ENCODE measurements at places on chromosomes 6 and 20.
A peak's percentile ranks its signal among the peaks of the same experiment; 100 is the strongest.

DNA sequence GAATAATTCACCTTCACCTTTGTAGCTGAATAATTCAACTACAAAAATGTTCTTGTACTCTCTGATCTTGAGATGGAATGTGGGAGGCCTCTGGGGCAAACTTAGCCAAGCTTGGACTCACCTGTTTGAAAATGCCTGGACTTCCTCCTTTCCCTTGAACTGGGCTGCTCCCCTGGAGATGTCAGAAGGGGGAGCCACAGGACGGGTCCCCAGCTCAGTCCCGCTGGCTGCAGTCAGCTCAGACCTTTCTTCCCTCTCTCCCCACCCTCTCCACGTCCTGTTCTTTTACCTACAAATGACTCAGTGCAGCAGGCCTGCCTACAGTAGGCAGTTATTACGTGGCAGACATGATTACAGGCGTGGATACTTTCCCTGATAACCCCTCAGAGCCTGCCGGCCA lies 131.5 kb upstream of the RALGAPA2 start:
- no peak for DNase-seq

GRCh38 chr6:137867685-137868509 lies 838 bp downstream of the TNFAIP3 start:
- peak; percentile 35 for DNase-seq

DNA sequence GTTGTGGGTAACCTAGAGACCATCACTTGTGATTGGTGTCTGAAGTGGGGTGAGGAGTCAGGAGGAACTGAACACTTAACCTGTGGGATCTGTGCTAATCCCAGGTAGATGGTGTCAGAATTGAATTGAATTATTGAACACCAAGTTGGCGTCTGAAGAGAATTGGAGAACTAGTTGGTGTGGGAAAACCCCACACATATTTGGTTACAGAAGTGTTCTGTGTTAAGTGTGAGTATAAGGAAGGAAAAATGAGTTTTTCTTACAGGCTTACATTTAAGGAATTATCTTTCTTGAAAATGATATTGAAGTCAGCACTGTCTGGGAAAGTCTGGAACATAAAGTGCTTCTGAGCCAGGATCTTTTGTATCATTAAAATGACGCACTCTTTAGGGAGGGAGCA lies 182.9 kb upstream of the ECI2 start:
- DNase-seq, result no peak

GRCh38 chr20:32959351-32960221 lies 44.6 kb downstream of the SUN5 start:
- DNase-seq, result no peak

GRCh38 chr6:30926644-30927043 lies 5.3 kb downstream of the SFTA2 start:
- no peak for DNase-seq

DNA sequence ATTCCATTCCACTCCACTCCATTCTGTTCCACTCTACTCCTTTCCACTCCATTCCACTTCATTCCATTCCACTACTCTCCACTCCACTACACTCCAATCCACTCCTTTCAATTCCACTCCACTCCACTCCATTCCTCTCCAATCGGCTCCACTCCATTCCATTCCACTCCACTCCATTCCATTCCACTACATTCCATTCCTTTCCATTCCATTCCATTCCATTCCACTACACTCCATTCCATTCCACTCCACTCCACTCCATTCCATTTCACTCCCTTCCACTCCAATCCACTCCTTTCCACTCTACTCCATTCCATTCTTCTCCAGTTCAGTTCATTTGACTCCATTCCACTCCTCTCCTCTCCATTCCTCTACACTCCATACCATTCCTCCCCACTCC lies 26.2 kb upstream of the DEFB125 start:
- DNase-seq, result no peak

GRCh38 chr6:133890711-133891148 lies 1.8 kb downstream of the TCF21 start:
- no peak for DNase-seq

- DNase-seq, result no peak
These were observed 69.3 kb upstream of the ZNFX1 start for GRCh38 chr20:49347156-49347555.

DNA sequence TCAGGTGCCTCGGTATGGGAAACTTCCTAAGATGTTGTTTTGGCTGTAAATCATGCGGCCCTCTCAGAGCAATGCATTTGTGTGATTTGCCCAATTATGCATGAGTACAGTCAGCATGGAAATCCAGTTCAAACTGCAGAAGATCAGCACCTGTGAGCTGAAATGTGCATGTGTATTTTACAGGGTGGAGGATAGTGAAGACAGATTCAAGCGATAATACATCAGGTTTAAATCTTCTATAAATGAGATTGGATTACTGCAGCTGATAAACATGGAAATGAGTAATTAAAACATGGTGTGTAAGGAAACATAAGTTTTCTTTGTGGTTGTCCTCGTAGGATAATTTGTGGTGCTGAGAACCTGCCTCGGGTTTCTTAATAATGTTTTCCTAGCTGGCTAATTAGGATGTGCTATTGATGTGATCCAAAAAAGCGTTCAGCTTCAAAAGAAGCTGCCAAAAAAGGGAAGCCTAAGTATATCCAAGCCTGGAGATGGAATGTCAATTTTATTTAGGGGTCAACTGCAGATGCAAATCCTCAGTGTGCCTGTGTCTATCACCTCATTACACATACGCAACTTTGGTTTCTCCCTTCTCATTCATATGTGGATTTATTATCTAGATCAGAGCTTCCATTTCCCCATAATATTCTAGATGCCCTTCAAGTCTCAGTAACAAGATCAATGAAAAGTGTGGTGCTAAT lies 117.1 kb upstream of the CCDC28A start:
- no peak for DNase-seq

GRCh38 chr6:73640179-73640750 lies 13.5 kb downstream of the SLC17A5 start:
- no peak for DNase-seq

- peak; percentile 87 for DNase-seq
These were observed 37.7 kb upstream of the SASH1 start for GRCh38 chr6:148304976-148305375.

DNA sequence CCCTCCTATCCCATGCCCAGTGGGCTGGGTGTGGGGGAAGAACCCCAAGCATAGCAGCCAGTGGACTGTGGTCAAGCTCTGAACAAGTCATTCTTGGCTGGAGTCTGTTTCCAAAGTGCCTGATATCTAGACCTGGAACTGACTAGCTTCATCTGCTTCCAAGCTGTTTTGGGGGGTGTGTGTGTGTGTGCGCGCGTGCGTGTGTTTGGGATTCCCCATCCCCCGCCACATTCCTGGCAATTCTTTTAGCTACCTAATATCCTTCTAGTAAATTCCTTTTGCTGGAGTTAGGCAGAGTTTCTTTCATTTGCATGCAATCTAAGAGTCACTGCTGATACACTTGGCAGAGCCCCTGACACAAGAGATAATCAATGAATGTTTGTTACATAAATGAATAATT lies 7.8 kb downstream of the PAK5 start:
- DNase-seq, result peak; percentile 3

GRCh38 chr6:90044182-90044832 lies 150.0 kb downstream of the GJA10 start:
- DNase-seq, result no peak

DNA sequence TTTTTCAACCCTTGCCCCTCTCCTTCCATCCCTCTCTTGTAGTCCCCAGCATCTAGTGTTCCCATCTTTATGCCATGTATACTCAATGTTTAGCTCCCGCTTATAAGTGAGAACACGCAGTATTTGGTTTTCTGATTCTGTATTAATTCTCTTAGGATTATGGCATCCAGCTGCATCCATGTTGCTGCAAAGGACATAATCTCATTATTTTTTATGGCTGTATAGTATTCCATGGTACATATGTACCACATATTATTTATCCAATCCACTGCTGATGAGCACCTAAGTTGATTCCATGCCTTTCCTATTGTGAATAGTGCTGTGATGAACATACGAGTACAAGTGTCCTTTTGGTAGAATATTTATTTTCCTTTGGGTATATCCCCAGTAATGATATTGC lies 66.8 kb downstream of the UNC5CL start:
- no peak for DNase-seq

DNA sequence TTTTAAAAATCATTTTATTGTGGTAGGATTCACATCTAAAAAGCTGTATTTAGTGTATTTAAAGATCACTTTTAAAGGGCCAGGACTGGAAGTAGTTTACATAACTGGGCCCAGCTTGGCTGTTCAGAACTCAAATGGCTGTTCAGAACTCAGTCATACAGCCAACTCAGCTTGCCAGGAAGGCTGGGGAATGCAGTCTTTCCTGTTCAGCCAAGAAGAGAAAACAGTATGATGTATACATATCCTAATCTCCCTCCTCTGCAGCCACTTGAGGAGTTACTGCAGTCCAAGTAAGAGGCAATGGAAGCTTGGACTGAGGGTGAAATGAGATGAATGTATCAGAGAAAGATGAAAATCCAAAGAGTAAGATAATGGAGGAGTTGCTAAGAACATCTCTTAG lies 24.6 kb downstream of the DSTN start:
- peak; percentile 58 for DNase-seq

DNA sequence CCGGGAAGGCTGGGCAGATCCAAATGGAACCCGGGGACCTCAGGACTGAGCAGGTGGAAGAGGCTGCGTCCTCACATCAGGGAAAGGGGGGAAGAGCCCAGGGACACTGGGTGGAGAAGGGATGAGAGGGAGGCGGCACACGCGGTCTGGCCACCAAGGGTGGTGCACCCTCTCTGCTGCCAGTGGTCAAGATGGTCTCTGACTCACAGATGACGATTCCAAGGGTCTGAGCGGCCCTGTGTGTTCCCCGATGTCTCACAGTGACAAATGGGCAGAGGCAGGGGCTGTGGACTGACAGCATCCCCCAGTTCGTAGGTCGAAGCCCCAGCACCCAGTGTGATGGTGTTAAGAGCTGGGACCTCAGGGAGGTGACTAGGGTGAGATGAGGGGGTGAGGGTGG lies 32.1 kb downstream of the SLCO4A1 start:
- no peak for DNase-seq

- DNase-seq, result peak; percentile 28
These were observed 27.5 kb downstream of the EPB41L1 start for GRCh38 chr20:36181934-36182603.

DNA sequence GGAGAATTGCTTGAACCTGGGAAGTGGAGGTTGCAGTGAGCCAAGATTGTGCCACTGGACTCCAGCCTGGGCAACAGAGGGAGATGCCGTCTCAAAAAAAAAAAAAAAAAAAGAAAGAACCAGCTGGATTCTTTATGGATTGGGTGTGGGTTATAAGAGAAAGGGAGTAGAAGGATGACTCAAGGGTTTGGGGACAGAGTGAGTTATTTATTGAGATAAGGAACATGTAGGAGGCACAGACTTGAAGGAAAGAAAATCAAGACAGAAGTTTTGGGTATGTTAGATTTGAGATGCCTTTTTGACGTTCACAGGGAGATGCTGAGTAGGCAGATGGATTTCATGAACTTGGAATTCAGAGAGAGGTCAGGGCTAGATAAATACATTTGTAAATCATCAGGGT lies 47.6 kb downstream of the KIZ start:
- DNase-seq, result peak; percentile 27

- no peak for DNase-seq
These were observed 1.8 kb downstream of the CDH4 start for GRCh38 chr20:61253640-61254511.

DNA sequence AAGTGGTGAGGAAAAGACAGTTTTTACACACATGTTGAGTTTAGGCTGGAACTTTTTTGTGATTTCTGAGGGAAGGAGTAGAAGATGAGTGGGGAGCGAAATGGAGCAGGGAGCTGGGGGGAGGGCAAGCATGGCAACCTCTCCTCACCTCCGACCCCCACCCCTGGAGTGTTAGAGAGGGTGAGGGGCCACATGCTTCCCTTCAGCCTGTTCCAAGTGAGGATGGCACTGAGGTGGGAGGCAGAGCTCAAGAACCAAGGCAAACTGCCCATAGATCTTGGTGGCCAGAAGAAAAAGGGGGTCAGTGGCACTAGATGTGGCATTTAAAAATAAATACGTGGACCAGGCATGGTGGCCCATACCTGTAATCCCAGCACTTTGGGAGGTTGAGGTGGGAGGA lies 4.8 kb downstream of the TTBK1 start:
- DNase-seq, result no peak

DNA sequence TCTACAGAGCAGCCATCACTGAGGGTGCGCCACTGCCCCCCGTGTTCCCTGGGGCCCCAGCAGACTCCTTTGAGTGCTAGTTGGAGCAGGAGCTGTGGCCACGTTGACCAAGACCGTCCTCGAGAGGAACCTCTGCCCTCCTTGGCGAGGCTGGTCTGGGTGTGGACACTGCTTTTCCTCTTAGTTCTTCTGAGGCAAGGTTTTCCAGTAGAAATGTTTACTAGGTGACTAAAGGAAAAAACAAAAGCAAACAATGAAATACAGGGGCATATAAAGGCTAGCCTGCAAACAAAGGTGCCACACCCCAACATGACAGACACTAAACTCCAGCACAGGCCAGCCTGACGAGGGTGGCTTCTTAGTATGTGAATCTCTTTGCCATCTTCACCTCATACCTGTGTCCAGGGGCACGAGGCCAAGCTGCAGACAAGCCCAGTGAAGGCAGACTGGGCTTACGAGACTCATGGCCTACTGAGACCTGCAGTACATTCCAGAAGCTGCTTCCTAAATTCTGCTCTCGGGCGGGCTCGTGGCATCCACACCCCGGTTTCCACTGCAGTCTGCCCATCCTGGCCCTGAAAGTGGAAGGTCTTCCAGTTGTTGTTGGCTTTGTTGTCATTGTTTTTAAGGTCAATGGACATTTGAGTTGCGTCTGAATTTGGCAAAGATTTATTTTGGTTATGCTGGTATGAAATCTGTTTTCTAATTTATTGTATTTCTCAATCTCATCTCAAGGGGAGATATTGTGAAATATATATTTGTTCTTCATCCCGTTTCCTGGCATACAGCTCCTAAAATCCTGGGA lies 39.2 kb downstream of the FAM50B start:
- DNase-seq, result no peak

DNA sequence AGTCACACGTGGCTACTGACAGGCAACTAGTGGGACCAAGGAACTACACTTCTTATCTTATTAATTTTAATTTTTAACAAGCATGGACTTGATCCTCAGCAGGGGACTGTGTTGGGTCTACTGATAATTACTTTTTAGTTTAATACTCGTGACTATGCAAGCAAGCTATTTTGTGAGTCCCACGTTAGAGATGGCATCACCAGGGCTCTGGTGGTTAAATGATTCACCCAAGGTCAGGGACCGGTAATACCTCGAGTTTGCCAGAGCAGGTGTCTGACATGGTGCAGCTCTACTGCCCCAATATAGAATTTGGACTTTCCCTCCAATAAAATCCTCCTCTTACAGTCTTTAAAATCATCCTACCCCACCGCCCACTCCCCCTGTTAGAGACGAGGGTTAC lies 98.6 kb upstream of the RIN2 start:
- no peak for DNase-seq

Measured in fibroblast of skin of back (primary cell).